ENCODE measurements at places on chromosomes 12 and 14. TPM values are rescaled to one million over a fixed set of nuclear protein-coding genes. Genes with fewer than 3 reads are reported as not detected.

SOAT2 gene
- total RNA-seq, result 0.25 TPM

FGD4 gene
- total RNA-seq, result 21.6 TPM

DAD1 gene
- 133 TPM for total RNA-seq

TAS2R31 gene
- total RNA-seq, result 1.0 TPM

POTEG gene
- not detected for total RNA-seq

MYF5 gene
- not detected for total RNA-seq

ADSS1 gene
- total RNA-seq, result 51.9 TPM

SLC6A12 gene
- total RNA-seq, result 72.6 TPM

IFNG-AS1 gene
- total RNA-seq, result not detected

CLEC1B gene
- 10.7 TPM for total RNA-seq

Measured in left lobe of liver (tissue), 2 donors.